Choroid plexus epithelial cell (primary cell): ENCODE measurements at places on chromosomes 2 and 18.

DNA sequence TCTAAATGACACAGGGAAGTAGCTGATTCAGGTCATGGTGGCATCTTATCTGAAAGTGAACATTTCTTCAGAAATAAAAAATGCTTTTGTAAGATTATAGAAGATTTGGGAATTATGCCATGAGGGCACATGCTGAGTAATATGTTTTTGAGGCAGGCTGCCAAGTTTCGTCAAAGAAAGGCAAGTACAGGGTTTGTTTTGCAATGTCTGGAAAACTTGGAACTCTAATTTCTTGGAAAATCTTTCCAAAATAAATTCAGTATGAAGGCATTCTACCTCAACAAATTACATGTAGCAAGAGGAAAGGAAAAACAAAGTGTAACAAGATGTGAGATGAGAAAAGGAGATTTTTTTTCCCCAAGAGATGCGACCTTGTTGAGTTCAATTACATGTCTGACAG lies 167.7 kb downstream of the PLCL1 start:
- DNase-seq = peak; percentile 67

- DNase-seq = peak; percentile 95
Observed at GRCh38 chr2:134119713-134120405, 134.0 kb upstream of the MGAT5 start.

GRCh38 chr2:37893327-37893726 lies 31.8 kb upstream of the RMDN2 start:
- DNase-seq = no peak

DNA sequence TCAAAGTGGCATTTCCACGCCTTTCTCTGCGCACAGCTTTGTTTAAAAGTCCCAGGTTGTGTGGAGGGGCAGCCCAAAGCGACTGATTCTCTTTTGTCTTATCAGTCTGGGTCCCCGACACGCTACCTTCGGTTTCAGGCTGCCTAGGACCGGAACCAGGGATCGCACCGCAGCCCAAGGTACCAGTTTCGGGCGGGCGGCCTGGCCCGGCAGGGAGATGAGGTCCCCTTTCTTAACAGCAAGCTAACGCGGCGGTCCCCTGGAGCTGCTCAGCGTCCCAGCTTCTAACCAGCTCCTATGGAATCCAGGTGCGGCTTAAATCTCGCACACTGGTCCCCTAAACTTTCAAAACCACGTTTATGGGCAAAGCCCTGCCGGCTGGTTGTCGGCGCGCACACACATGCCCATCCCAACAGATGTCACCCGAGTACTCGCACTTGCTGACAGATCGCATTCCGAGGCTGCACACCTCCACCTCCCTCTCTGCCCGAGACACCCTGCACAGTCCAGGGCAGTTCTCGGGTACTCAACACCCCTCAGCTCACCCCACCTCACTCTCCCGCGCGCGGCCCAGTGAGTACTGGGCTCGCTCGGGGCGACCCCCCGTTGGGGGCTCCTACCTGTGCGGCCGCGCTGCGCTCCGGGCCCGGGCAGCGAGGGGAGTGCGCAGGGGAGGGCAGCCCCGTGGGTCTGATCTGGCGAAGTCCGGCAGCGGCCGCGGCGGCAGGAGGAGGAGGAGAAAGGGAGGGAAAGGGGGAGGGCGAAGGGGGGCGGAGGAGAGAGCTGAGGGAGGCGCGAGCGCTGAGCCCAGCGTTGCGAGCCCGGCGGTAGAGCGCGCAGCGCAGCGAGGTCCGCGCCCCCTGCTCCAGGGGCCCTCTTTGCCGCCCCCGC lies at the start of gene EFEMP1:
Gene EFEMP1, minus strand, starts transcription at position 692 of the 891 bp plus-strand sequence. CDS start 1,342 bp downstream, outside the sequence.
- DNase-seq = peak; percentile 74

DNA sequence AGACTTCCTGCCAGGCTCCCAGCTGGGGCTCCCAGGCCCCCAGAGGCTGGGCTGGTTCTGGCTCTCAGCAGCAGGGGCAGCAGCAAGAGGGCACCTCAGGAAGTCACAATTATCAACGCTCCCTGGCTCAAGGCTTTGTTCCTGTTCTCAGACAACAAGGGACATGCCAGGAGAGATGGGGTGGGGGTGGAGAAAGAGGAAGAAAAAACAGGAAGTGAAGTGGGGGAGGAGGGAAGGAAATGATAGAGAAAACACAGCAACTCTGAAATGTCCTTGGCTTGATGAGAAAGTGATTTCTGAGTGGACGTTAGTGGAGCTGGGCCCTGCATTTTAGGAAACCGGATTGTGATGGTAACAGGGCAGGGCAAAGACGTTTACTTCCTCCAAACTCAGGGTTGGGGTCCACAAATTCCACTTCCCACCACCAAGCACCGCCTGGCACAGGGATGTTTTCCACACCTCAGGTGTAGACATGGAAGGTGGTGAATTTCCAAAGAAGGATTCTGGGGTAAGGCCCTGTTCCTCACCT lies 40.4 kb downstream of the CYRIA start:
- peak; percentile 45 for DNase-seq

GRCh38 chr2:1729242-1729641 lies 15.1 kb downstream of the PXDN start:
- DNase-seq = no peak

DNA sequence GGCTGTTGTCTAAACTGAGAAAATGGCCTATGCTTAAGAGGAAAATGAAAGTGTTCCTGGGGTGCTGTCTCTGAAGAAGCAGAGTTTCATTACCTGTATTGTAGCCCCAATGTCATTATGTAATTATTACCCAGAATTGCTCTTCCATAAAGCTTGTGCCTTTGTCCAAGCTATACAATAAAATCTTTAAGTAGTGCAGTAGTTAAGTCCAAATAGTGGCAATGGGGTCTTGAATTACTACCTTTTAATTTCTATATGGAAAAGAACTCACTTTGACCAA lies 13.8 kb upstream of the ALLC start:
- no peak for DNase-seq

GRCh38 chr2:85151026-85151425 lies 17.8 kb downstream of the TCF7L1 start:
- no peak for DNase-seq

DNA sequence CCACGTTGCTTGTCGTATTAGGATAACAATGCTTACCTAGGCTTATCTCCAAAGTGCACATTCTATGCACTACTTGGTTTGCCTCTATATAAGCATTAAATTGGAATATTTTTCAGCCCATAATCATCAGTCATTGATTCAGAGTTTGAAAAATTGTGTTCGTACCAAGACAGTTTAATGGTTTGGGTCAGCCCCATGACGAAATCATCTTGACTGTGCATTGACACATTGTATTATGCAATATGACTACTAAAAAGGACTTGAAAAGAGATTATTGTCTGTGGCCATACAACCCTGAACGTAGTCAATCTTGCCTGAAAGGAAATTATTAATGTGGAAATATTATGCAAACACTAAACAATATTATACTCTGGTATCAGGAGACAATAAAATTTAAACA lies 141.3 kb downstream of the EML6 start:
- no peak for DNase-seq

DNA sequence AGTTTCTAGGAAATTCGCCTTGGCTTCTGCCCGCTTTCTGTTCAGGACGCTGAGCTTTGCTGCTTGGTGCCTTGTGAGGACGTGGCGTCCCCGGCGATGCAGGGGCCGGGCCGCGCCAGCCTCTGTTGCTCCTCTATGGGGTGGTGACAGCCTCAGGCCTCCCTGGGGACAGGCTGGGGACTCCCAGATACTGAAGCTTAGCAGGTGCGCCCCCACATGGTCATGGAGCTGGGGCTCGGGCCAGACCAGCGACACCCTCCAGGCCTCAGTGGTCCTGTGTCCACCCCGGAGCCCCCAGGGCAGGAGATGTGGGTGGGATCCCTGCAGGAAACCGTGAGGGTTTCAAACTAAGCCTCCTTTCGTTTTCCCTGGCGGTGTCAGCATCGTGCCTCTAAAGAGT lies 29.2 kb downstream of the KCNG2 start:
- no peak for DNase-seq

GRCh38 chr18:45412577-45412976 lies 202.7 kb upstream of the SLC14A2 start:
- peak; percentile 4 for DNase-seq

DNA sequence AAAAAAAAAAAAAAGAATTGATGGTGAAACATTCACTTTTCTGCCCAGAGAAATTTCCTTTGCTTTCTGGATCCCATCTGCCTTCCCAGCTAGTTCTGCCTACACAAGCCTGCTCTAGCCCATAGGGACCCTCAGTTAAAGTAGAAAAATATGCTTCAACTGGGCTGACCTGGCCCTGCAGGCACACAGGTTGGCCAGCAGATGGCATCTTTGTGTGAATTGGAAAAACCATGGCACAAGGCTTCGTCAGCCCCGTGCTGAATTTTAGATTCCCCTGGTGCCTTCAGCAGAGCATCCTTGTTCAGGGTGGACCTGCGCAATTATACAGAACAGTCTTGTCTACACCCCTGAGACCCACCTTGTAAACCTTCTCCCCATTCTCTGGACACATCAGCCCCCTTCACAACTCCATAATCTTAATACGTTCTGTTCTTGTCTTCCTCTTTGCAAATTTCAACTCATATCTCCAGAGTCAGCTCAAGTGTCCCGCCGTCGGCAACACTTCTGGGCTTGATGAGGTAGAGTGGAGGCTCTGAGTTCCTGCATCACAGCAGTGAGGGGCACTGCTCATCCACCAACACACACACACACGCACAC lies 114.5 kb downstream of the INSIG2 start:
- DNase-seq = peak; percentile 74

GRCh38 chr18:63149302-63149587 lies 170.3 kb downstream of the BCL2 start:
- no peak for DNase-seq

GRCh38 chr2:130728007-130728454 lies 839 bp upstream of the GPR148 start:
- DNase-seq = peak; percentile 5

DNA sequence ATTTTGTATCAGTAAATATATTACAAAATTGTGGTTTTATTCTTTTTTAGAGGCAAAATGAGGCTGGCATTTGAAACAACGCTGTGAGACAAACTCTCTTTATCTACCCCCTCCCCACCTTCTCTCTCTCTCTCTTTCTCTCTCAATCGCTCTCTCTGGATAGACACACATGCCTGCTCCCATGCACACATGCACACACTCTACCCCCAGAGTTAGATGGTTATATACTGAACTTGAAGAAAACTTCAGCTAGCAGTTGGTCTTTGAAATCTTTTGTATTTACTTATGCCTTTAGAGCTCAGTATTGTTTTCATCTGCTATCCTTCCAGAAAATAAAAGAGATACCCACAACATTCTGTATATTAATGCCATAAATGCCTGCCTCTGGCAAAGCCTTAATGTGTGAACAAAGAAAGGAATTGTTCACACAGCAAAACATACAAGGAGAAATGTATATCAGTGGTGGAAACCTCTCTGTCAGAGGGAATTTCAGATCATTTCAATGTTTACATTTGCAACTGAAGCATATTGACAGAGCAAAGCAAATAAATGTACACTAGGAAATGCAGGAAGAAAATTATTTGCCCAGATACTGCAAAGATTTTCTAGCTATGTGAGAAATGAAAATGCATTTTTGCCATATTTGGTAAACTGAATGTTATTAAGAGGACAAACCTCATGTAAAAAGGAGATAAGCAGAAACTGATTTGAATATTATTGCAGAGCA lies 217.0 kb upstream of the UBE2E3 start:
- DNase-seq = no peak

DNA sequence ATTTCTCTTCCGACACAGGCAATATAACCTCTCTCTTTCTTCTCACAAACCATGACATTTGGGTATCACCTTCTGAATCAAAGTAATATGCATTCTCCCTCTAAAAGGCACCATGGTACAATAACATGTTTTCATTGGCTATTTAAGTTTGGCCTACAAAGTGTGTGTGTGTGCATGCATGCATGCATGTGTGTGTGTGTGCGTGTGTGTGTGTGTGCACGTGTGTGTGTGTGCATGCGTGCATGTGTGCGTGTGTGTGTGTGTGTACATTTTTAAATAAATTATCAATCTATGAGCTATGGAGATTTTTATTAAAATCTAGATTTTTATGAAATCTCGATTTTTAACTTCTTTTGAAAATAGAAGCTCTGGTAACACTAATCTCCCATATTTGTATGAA lies 745.3 kb upstream of the ZEB2 start:
- no peak for DNase-seq
